ENCODE measurements at places on chromosomes 13 and 19. TPM values are rescaled to one million over a fixed set of nuclear protein-coding genes. Genes with fewer than 3 reads are reported as not detected.

ATP4A gene
- not detected for total RNA-seq

SYT5 gene
- not detected for total RNA-seq

DPF1 gene
- 0.92 TPM for total RNA-seq

MBNL2 gene
- total RNA-seq, result 110 TPM

EFNB2 gene
- 33.1 TPM for total RNA-seq

LIG4 gene
- total RNA-seq, result 8.2 TPM

C1QTNF9B gene
- not detected for total RNA-seq

C1QTNF9 gene
- 3.8 TPM for total RNA-seq

ZIK1 gene
- 11.2 TPM for total RNA-seq

SBSN gene
- 15.6 TPM for total RNA-seq

ZNF728 gene
- 0.31 TPM for total RNA-seq

F7 gene
- total RNA-seq, result 1.6 TPM

MBD3L3 gene
- total RNA-seq, result not detected

LMTK3 gene
- 0.92 TPM for total RNA-seq

KIR3DL2 gene
- total RNA-seq, result not detected

KATNAL1 gene
- 30.4 TPM for total RNA-seq

CYP4F8 gene
- total RNA-seq, result not detected

RLN3 gene
- not detected for total RNA-seq

PTPRH gene
- 3.9 TPM for total RNA-seq

CRLF1 gene
- 38.4 TPM for total RNA-seq

FAM83E gene
- total RNA-seq, result 10.2 TPM

ZNF709 gene
- total RNA-seq, result 7.0 TPM

KLK15 gene
- total RNA-seq, result not detected

B3GLCT gene
- 23.0 TPM for total RNA-seq

MAMSTR gene
- total RNA-seq, result 4.3 TPM

KLK4 gene
- total RNA-seq, result not detected

ZNF749 gene
- total RNA-seq, result 15.8 TPM

ZNF536 gene
- 8.3 TPM for total RNA-seq

OR7A5 gene
- not detected for total RNA-seq
